Heart left ventricle (tissue), 16 donors: ENCODE measurements at places on chromosomes 11 and 22. TPM values are rescaled to one million over a fixed set of nuclear protein-coding genes. Genes with fewer than 3 reads are reported as not detected.

PPM1F gene
- 17.3 TPM for total RNA-seq

MN1 gene
- 5.5 TPM for total RNA-seq

MS4A3 gene
- total RNA-seq, result not detected

GRCh38 chr22:41021061-41021612 lies 70.0 kb downstream of the RBX1 start:
- peak overlapping the region; percentile 95 for H3K27ac ChIP-seq
- peaks cover 10% of the 10 kb centered on the region for H3K4me1 ChIP-seq
- H3K4me3 ChIP-seq, result peak overlapping the region; percentile 84
- no peaks in the 10 kb centered on the region for H3K36me3 ChIP-seq
- no peak for DNase-seq

- no peak overlapping the region for H3K4me3 ChIP-seq
- H3K27me3 ChIP-seq, result no peaks in the 10 kb centered on the region
- H3K4me1 ChIP-seq, result no peaks in the 10 kb centered on the region
- peak overlapping the region; percentile 12 for H3K27ac ChIP-seq
- H3K36me3 ChIP-seq, result no peaks in the 10 kb centered on the region
Observed at GRCh38 chr11:128629516-128630106, 42.3 kb upstream of the ETS1 start.

- peak overlapping the region; percentile 29 for H3K4me3 ChIP-seq
- H3K27me3 ChIP-seq, result peaks cover 9% of the 10 kb centered on the region
- H3K4me1 ChIP-seq, result peaks cover 20% of the 10 kb centered on the region
- H3K36me3 ChIP-seq, result no peaks in the 10 kb centered on the region
- H3K27ac ChIP-seq, result peak overlapping the region; percentile 30
Observed at GRCh38 chr22:39437791-39438704, 18.8 kb upstream of the MGAT3 start.

- no peak overlapping the region for H3K4me3 ChIP-seq
- DNase-seq, result no peak
- H3K27me3 ChIP-seq, result no peaks in the 10 kb centered on the region
- H3K36me3 ChIP-seq, result no peaks in the 10 kb centered on the region
- no peak overlapping the region for H3K27ac ChIP-seq
Observed at GRCh38 chr11:15169815-15170551, 55.3 kb downstream of the INSC start.

DNA sequence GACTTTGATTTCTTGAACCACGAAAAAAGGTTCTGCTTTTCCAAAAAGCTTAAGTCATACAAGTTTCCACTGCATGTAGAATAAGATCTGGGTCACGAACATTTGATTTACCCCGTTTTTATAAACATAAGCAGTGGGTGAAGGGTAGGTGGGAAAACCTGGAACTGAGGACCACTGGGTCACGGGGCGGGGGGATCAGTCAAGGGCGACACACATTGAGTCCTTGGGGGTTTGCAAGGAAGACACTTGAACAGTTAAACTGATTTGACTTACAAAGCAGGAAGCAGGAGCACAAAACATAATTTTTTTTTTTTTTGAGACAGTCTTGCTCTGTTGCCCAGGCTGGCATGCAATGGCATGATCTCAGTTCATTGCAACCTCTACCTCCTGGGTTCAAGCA lies 10.9 kb downstream of the FADS3 start:
- H3K27me3 ChIP-seq, result no peaks in the 10 kb centered on the region
- no peak overlapping the region for H3K27ac ChIP-seq
- H3K36me3 ChIP-seq, result peaks cover 45% of the 10 kb centered on the region
- DNase-seq, result no peak
- no peak overlapping the region for H3K4me3 ChIP-seq

- no peaks in the 10 kb centered on the region for H3K27me3 ChIP-seq
- no peak for DNase-seq
- H3K4me3 ChIP-seq, result no peak overlapping the region
- H3K27ac ChIP-seq, result no peak overlapping the region
- H3K4me1 ChIP-seq, result no peaks in the 10 kb centered on the region
Observed at GRCh38 chr11:92322225-92322624, 97.6 kb downstream of the FAT3 start.

DNA sequence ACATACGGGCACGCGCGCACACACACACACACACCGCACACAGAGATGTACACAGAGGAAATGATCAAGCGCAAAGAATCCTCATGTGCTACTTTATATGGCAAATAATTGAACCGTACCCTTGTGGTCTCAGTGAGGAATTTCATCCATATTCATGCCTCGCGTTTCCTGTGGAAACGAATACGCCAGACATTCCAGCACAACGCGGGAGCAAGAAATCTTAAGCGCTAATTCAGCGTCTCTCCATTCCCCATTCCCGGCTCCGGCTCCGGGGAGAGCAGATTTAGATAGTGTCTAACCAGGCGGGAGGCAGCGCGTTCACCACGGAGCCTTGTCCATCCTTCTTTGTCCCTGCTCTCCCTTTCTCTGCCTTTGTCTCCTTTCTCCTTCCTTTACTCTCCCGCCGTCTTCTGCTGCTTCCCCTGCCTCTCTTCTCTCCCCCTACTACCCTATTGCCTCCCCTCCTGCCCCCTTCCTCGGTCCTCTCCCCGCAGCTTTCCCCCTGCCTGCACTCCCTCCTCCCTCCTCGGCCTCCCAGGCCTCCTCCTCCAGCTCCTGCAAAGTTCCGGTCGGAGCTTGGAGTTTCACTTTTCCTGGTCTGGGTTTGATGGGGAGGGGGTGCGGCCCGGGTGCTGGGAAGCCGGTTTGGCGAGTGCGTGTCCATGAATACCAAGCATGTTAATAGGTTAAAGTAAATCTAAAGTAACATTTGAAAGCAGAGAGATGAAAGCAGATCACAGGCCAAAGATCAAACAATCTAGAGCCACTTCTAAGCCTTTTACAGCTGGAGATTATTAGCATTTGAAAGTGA lies 579.3 kb downstream of the BUD13 start:
- no peaks in the 10 kb centered on the region for H3K4me1 ChIP-seq
- no peaks in the 10 kb centered on the region for H3K36me3 ChIP-seq
- peaks cover 3% of the 10 kb centered on the region for H3K27me3 ChIP-seq
- H3K27ac ChIP-seq, result no peak overlapping the region
